ELR (cell line): ENCODE measurements at places on chromosomes 16 and 17.

DNA sequence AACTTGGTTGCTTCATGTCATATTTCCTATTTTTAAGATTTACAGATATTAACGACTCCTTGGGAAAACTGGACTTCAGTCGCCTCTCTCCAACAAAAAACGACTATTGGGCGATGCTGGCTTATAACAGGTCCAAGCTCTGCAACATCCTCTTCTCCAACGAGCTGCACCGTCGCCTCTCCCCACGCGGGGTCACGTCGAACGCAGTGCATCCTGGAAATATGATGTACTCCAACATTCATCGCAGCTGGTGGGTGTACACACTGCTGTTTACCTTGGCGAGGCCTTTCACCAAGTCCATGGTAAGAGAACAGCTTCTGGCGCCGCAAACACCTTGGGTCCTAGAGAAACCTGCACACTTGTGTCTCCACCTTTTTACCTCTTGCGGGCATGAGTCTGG, 333.0 kb downstream of the WWOX start:
- no peak for DNase-seq

- DNase-seq, result no peak
These were observed 6.0 kb downstream of the CEP295NL start for GRCh38 chr17:78896834-78897663.

- no peak for DNase-seq
These were observed 24.2 kb downstream of the DNAH9 start for GRCh38 chr17:11622492-11622891.

DNA sequence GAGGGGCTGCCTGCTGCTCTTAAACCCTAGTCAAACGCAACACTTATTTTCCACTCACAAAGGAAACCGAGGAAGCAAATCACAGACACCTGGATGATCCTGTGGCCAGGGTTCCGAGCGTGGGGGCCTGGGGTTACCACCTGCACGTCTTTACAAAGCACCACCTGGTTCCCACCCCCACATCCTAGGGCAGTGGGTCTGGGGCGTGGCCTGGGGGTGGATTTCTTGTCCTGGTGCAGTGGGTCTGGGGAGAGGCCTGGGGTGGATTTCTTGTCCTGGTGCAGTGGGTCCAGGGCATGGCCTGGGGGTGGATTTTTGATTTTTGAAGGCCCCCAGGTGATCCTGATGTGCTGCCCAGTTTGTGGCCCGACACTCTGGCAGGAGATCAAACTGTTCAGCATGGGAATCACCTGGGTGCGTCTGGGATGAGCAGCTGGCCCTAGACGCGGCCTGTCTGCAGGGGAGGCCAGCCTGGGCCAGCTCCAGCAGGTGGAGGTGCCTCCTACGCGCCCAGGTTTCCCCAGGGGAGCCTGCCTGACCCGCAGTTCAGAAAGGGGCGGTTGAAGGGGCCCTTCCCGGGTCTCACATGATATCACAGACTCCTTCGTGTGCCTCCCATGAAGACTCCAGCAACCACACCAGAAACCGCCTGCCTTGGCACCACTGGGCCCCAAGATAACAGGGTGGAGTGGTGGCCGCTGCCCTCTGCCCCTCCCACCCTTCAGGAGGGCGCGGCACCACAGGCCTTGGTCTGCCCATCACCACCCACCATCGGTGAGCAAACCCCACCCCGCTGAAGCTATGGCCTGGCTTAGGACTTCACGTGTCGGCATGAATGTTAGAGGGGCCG, 6.3 kb downstream of the HAGH start:
- DNase-seq, result no peak

- DNase-seq, result no peak
These were observed 95.1 kb downstream of the PRKCA start for GRCh38 chr17:66397486-66397885.

DNA sequence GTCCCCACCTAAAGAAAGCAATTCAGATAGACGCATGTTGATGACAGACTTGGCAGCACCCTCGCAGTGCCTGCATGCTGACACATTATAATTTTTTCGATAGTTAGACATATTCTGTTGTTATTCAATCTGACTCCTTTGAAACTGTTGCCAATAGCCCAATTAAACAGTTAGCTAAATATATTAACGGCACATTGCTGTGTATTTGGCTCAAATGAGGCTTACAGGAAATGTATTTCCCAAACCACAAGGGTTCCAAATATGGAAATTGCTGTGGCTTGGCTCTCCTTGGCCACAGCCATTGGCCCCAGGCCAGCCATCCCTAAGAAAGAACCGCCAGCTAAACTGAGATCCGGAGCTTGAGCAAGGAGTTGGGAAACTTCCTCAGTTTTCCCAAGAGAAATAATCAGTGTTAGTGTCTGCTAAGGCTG, 31.1 kb downstream of the C16orf82 start:
- DNase-seq, result no peak

- DNase-seq, result peak; percentile 93
These were observed 146.8 kb downstream of the SEC14L1 start for GRCh38 chr17:77287432-77288068.

GRCh38 chr16:15576960-15577958, 65.7 kb downstream of the MARF1 start:
- no peak for DNase-seq

GRCh38 chr16:3147046-3147756, 12.4 kb downstream of the ZNF213 start:
- no peak for DNase-seq

DNA sequence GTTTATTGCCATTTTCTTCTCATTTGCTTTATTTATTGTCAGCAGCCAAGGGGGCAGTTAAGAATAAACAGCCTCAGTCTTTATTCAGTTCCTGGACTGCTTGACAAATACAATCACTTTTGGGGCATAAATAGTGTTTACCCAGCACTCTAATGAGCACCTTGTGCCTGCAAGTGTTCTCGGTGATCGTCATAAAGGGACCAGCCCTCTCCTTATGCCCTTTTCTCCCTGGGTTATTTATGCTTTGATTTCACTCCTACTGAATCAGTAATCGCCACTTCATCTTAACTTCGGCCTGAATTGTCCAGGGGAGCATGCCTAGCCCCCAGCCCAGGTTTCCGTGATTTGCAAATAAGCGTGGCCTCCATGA, 55.7 kb upstream of the CACNG5 start:
- no peak for DNase-seq

GRCh38 chr17:65743308-65743655, 181.8 kb upstream of the AXIN2 start:
- DNase-seq, result peak; percentile 56

- no peak for DNase-seq
These were observed 136.2 kb upstream of the RCVRN start for GRCh38 chr17:10041287-10041612.

DNA sequence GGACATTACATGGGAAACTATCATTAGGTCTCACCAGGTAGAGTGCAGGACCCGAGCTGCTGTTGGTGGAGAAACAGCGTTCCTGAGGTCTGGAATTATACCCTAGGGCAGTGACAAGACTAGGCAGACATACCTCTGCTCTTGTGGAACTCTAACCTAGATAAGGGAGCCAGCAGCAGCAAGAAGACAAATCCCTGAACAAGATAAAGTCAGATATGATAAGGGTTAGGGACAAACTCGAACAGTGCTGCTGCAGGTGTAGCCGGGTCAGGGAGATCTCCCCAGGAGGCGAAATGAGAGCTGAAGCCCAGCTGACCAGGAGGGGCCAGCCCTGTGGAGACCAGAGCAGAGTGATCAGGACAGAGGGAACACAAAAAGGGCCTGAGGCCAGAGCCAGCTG, 34.7 kb downstream of the ARSG start:
- no peak for DNase-seq

DNA sequence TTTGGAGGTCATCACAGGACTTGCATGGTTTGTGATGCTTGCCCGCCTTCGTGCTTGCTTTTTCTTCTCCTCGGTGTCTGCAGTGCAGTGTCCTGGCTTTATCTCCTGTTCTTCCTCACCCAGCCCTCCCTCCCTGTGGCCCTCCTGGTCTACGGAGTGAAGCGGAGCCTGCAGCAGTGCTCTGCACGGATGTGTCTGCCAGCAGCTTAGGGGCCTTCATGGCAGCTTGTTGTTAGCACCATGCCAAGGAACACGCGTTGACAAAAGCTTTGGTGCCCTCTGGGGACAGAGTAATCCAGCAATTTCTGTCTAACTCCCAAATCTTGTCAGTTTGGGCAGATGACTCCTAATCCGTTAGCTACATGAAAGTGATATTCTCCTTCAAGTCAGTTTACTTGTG, 9.9 kb downstream of the DHODH start:
- no peak for DNase-seq

GRCh38 chr16:4362476-4363135, 9.0 kb upstream of the VASN start:
- DNase-seq, result no peak

GRCh38 chr16:57637020-57637419, 8.6 kb downstream of the ADGRG1 start:
- DNase-seq, result no peak

DNA sequence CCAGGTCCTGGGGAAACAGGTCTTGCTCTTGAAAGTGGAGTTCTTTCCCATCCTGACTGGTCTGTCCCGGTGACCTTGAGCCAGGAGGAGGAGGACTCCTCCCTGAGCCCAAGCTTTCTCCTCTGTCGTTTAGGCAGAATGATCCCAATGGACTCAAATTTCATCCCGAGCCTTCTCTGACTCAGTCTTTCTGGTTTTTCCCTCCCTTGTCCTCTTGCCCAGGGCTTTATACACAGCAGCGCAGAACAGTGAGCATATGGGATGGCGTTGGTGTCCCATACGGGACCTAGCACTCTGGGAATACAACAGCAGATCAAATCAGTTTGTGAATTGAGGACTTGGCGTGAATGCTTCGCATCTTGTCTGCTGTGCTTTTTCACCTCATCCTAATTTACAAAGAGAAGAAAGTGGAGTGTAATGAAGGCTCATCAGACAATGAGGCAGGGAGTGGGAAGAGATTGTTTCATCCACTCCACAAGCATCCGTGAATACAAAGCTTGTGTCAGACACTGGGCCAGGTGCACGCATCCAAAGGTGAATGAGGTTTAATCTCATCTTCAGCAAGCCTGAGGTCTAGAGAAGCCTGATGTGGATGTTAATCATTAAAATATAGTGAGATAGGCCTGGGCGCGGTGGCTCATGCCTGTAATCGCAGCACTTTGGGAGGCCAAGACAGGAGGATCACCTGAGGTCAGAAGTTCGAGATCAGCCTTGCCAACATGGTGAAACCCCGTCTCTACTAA, 1.1 kb upstream of the XYLT1 start:
- DNase-seq, result peak; percentile 62

DNA sequence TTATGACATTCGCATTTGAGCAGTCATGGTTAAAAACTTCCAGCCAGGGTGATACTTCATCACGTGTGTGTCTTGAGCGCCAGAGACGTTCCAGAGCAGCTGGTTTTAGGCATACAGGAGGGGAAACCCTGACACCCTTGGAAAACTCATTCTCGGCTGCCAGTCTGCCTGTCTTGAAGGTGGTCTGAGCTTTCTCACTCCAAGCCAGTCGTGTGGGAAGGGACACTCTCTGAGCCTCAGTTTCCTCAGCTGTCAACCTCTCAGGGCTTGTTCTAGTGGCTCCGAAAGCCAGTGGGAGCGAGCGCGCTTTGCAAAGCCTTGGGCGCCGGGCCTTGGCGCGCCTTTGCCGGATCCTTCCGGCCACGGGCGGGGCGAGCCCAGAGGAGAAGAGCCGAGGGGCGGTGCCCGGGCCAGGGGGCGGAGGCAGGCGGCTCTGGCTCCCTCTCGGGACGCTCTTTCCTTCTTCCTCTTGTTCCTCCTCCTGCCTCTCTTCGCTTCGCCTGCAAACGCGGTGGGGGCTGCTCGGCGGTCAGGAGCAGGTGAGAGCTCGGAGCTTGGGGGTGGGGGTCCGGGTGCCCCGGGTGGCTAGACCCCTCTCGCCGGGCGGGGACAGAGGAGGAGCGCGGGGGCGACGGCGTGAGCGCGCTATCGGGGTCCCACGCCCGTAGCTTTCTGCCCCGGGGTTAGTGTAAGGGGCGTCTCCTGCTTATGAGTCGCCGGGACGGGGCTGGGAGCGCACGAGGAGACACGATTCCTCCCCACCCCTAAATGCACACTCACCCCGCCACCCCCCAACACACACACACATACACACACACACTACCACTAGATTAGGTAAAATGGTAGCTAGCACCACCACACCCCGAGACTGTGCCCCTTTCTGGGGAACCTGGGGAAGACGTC, at the start of gene LDAF1:
Gene LDAF1, plus strand, starts transcription at position 467 of the 903 bp plus-strand sequence. CDS start 2,509 bp downstream, outside the sequence.
- peak; percentile 83 for DNase-seq

- DNase-seq, result no peak
These were observed 1.3 kb downstream of the CDRT4 start for GRCh38 chr17:15466131-15466530.

DNA sequence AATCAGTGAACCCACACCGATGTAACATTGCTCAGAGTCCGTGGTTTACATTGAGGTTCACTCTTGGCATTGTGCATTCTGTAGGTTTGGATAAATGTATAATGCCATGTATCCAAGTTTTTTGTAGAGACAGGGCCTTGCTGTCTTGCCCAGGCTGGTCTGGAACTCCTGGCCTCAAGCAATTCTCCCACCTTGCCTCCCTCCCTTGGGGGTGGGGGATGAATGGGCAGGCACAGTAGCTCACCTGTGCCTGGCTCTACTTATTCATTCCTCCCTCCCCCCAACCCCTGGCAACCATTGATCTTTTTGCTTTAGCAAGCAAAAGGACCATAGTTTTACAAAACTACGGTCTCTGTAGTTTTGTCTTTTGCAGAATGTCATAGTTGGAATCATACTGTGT, 181.4 kb downstream of the SPECC1 start:
- no peak for DNase-seq

DNA sequence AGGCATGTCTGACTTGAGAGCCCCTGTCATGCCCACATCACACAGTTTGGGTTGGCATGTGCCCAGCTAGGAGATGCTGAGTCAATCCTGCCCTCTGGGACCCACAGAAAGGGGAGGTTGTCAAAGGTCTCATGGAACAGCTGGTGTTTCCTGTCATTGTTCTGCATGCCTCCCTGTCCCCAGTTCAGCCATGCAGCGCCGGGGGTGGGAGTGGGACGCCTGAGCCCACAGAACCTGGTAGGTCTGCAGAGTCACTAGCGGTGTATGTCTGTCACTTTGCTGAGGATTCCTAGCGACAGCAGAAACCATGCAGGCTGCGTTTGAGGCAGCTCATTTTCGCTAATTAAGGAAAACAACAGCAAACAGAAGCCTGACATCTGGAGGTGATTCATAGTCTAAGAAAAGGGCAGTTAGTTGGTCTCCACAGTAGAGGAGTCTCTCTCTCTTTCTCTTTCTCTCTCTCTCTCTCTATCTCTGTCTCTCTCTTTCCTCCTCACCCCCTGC, 19.6 kb upstream of the CCL1 start:
- DNase-seq, result no peak

DNA sequence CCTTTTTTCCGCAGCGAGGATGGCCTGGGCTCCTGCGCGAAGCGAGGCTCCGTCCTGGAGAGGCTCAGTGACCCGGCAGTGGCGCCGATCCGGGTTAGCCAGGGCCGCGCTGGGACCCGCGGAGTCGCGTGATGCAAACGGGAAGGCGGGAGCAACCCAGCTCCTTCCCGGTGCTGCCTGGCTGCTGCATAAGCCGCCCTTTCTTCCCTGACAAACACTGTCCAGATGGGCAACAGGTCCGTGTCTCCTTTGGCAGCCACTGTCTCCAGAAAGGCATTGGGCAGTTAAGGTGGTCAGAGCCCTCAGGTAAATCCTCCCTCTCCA, 21.8 kb upstream of the ZNHIT3 start:
- no peak for DNase-seq
